ENCODE measurements at places on chromosomes 5 and 9.
A peak's percentile ranks its signal among the peaks of the same experiment; 100 is the strongest.

DNA sequence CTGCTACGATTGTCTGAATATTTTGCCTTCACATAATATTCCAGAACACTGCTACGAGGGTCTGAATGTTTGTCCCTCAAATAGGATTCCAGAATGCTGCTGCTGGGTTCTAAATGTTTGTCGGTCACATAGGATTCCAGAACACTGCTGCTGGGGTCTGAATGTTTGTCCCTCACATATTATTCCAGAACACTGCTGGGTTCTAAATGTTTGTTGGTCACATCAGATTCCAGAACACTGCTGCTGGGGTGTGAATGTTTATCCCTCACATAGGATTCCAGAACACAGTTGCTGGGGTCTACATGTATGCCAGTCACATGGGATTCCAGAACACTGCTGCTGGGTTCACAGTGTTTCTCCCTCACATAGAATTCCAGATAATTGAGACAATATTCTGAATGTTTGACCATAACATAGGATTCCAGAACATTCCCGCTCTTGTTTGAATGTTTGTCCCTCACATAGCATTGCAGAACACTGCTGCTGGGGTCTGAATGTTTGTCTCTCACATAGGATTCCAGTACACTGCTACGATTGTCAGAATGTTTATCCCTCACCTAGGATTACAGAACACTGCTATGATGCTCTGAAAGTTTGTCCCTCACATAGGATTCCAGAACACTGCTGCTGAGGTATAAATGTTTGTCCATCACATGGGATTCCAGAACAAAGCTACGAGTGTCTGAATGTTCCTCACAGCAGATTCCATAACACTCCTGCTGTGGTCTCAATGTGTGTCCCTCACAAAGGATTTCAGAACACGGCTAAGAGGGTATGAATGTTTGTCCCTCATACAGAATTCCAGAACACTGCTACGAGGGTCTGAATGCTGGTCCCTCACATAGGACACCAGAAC lies 201.8 kb downstream of the FOXD4L6 start:
- no peak for DNase-seq

GRCh38 chr5:82918311-82919031 lies 158.7 kb downstream of the TMEM167A start:
- DNase-seq = no peak

DNA sequence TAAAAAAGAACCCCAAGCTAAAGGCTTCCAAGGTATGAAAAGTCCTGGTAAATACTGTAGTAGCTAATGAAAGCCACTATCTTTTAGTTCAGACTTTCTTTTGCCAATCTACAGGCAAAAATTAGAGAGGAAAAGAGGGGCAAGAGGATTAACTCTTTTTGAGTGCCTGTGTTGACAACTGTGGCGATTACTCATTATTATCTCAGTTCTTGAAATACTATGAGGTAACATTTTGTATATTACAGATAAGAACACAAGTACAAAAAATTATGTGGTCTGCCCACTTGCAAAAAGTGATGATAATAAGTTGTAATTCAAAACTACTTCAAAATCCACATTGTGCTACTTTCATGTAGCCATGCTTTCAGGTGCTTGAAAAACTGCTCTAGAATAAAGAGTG lies 144.0 kb downstream of the DTWD2 start:
- DNase-seq = no peak

GRCh38 chr5:3376611-3377010 lies 219.0 kb upstream of the IRX1 start:
- no peak for DNase-seq

DNA sequence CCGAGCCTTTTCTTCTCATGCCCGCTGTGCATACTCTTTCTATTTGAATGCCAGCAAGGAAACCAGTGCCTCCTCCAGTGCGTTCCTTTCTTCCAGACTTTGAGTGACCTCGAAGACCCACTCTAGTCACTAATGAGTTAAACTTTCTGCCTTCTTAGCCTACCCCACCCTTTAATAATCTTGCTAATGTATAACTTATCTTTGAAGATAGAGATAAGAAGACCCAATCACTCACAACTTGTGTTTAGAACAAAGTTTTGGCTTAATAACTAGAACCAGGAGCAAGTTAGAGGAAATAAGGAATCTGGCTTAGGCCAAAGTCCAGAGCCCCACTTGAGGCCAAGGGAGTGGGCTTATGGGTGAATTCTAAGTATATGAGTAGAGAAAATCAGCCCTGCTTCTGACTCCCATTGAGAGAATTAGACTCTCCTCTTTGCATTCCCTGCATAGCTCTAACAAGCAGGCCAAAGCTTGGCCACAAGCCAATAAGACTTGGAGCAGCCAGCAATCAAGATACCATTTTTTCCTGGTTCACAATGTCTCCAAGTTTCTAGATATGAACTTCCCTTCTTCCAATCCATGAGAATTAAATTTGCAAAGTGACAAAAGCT lies 181.5 kb upstream of the PIK3R1 start:
- peak; percentile 22 for DNase-seq

- no peak for DNase-seq
Observed at GRCh38 chr5:58998544-58998943, 415.7 kb downstream of the RAB3C start.

All from BE2C (cell line).